Right renal pelvis (tissue), 4 donors: ENCODE measurements at places on chromosomes 13 and 19. TPM values are rescaled to one million over a fixed set of nuclear protein-coding genes. Genes with fewer than 3 reads are reported as not detected.

DNA sequence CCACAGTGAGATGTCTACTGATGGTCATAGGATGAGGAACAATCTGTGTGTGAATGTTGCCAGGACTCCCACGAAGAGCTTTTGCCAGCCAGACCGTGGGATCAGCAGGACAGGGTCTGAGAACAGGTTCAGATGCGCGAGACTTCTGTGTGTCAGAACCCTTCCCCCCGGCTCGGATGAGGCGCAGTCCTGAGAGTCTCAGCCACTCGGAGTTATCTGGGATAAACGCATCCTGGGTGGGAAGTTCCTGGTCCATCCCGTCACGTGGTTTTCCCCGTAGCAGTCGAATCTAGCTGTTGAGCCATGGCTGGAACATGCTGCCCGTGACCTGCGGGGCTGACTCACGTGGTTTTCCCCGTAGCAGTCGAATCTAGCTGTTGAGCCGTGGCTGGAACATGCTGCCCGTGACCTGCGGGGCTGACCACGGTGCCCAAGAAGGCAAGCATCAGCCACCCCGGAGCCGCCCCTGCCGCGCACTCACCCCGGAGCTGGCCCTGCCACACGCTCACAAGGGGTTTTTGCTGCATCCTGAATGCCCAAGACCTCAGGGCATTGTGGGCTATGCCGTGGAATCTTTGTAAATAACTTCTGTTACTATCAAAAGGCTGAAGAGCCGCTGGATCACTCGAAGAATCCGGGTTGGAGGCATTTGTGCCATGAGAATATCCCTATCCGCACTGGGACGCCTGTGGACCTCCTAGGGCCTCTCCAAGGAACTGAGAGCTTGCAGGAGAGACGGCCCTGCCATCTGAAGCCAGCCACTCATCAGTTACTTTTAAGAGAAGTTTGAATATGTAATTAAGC, 130.8 kb upstream of the MCF2L start:
- DNase-seq: no peak

GRCh38 chr13:107907065-107907805, 308.1 kb downstream of the LIG4 start:
- DNase-seq: no peak

The RAB3A gene
- polyA plus RNA-seq: 6.1 TPM

DNA sequence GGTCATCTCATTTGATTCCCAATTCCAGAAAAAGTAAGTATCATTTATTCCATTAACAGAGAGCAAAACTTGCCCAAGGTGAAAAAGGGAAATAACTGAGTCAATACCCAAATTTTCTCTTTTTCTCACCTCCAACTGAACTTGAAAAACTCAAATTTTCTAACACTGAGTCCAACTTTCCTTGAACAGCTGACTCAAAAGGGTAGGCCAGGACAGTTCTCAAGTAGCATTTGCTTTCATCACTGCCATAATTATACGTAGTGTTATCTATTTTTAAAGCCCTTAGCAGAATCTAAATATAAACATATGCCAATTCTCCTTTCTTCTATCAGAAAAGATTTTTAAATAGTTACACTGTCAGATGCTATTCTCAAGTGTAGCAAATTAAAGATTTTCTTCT, 3.5 kb downstream of the N4BP2L2 start:
- DNase-seq: no peak

The KPTN gene
- 12.8 TPM for polyA plus RNA-seq

DNA sequence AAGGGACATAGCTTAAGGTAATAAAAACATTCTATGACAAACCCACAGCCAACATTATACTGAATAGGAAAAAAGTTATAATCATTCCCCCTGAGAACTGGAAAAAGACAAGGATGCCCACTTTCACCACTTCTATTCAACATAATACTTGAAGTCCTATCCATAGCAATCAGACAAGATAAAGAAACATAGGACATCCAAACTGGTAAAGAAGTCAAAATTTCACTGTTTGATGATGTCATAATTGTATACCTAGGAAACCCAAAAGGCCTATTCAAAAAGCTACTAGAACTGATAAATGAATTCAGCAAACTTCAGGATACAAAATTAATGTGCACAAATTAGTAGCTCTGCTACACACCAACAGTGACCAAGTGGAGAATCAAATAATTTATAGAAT, 1590.0 kb upstream of the PCDH20 start:
- DNase-seq: no peak

DNA sequence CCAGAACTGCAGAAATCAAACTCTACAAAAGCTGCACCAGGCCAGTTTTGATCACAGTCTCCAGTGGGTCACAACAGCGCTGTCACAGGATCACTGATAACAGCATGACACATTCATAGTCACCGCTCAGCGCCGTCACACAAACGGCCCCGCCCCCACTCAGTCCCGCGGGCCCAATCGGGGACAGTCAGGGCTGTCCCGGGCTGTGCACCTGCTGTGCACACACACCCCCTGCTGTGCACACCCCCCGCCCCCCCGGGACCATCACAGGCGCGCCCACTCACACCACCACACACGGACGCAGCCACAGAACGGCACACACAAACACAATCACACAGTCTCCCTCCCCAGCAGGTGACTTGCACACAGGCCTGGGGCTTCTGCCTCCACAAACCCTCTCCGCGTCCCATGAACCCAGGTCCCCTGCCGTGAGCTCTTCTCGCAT, 435 bp upstream of the ZNF382 start:
- DNase-seq: no peak

GRCh38 chr13:33349986-33350826, 64.7 kb upstream of the STARD13 start:
- peak; percentile 41 for DNase-seq

The ZNF776 gene
- polyA plus RNA-seq: 36.6 TPM

GRCh38 chr19:17109962-17110598, 34.5 kb downstream of the MYO9B start:
- DNase-seq: no peak

DNA sequence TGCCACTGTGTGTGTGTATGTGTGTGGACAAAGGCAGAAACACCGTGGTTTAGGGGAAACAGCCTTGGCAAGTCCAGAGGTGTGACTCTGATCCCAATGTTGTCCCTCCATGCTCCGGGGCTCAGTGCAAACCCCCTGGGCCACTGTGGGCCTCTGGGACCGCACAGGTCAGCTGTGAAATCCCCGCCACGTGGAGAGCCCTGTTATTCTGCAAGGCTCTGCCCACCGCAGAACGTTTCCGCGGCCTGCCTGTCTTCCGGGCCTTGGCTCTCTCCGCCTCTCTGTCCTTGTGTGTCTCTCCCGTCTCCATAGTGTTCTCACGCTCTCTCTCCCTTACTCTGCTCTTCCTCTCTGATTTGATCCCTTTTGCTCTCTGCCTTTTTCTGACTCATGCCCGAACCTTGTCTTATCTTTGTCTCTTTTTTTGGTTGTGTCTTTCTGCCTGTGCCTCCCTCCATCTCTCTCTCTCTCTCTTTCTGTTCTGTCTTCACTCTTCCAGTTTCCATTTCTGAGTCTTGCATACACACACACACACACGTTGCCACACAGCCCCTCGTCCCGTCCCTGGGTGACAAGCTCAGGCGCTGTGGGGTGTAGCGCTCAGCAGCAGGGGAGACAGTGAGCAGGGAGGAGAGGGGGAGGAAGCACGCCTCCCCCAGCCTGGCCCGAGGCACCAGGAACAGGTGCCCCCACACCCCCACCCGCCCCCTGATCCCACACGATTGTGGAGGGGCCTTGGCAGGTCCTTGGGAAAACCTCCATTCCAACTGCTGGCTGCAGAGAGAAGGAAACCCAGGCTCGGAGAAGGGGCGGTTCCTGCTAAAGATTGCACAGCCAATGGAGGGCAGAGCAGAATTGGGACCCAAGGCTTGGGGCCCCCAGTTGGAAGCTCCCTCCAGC, 3.0 kb downstream of the TTYH1 start:
- DNase-seq: no peak

DNA sequence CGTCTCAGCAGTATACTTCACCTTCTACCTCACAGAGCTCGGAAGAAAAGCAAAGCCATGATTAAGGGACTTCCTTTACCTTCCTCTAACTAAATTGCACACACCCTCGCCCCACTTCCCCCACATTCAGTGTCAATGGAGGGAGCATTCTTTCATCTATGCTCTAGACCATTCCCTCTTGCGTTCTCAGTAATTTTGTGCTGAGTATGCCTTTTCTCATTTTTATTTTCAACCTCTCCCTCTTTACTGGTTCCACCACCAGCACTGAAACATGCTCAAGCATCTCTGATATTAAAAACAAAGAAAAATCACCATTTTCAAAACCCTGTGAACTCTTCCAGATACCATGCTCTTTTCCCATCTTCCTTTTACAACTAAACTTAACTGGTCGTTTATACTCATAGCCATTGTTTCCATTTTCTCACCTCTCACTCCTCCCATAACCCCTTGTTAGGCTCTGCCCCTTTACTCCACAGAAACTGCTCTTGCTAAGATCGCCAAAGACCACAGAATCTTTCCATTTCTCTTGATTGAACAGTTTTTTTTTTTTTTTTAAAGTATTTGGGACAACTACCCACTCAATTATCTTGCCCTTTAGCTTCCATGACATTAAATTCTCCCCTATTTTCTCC, 32.4 kb downstream of the SERPINE3 start:
- DNase-seq: no peak

The ZNF729 gene
- 0.36 TPM for polyA plus RNA-seq

DNA sequence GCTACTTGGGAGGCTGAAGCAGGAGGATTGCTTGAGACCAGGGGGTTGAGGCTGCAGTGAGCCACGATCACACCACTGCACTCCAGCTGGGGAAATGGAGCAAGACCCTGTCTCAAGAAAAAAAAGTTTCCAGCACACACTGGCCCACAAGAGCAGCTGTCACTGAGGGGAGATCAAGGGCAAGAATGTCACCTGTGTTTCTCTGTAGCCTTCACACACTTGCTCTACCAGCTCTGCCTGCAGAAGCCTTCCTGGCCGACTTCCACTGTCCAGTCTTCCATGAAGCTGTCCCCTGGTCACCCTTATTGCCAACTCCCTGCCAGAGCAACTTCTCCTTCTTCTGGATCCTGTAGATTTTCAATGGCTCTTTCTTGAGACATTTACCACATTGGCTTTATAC, 158.0 kb downstream of the KCTD15 start:
- DNase-seq: no peak

The CYP4F2 gene
- not detected for polyA plus RNA-seq

DNA sequence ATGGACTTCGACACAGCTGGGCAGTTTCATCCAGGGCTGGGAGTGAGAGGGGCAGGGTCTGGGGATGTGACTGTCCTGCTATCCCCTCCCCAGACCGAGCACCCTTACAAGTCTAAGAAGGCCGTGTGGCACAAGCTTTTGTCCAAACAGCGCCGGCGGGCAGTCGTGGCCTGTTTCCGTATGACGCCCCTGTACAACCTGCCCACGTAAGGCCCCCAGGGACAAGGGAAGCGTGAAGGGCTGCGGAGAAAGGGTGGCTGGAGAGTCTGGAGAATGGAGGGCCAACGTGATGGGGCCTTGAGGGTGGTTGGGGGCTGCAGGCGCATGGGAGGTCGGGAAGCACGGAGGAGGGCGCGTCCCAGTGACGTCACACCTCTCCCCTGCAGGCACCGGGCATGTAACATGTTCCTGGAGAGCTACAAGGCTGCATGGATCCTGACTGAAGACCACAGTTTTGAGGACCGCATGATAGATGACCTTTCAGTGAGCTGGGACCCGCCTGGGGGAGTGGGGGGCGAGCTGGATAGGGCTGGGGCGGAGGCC, 89.5 kb downstream of the MAP4K1 start:
- DNase-seq: no peak

The PLD3 gene
- polyA plus RNA-seq: 248 TPM

The FAM216B gene
- polyA plus RNA-seq: not detected

GRCh38 chr13:92612892-92613291, 613.7 kb upstream of the GPC6 start:
- no peak for DNase-seq

The GDF15 gene
- polyA plus RNA-seq: 2.8 TPM

DNA sequence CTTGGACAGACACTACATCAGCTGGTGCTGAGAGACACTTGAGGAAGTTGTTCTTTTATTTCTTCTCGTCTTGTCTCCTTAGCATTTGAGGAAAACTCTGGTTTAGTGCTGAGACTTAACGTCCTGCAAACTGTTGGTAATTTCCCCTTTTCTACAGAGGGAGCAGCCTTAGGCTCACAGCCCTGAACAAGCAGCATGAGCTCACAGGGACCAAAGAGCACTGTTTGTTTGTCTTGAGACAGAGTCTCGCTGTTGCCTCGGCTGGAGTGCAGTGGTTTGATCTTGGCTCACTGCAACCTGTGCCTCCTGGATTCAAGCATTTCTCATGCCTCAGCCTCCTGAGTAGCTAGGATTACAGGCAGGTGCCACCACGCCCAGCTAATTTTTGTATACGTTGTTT, 5.5 kb downstream of the ZNF805 start:
- no peak for DNase-seq

The IL4I1 gene
- polyA plus RNA-seq: 1.7 TPM

- no peak for DNase-seq
Measured at GRCh38 chr19:42455086-42455485, 12.3 kb upstream of the CXCL17 start.

DNA sequence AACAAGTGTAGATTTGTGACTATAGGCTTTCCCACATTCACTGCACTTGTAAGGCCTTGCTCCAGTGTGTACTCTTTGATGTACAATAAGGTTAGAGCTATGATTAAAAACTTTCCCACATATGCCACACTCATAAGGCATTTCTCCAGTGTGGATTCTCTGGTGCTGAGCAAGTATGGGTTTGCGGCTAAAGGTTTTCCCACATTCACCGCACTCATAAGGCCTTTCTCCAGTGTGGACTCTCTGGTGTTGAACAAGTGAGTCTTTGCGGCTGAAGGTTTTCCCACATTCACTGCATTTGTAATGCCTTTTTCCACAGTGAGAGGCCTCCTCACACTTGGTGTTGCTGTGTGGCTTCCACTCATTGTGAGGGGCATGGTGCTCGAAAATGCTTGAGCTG, 3.7 kb downstream of the ZNF772 start:
- DNase-seq: no peak

The CGB3 gene
- not detected for polyA plus RNA-seq

GRCh38 chr13:95704510-95704909, 27.6 kb downstream of the DNAJC3 start:
- no peak for DNase-seq

- DNase-seq: no peak
Measured at GRCh38 chr13:47433461-47434005, 536.7 kb upstream of the HTR2A start.

DNA sequence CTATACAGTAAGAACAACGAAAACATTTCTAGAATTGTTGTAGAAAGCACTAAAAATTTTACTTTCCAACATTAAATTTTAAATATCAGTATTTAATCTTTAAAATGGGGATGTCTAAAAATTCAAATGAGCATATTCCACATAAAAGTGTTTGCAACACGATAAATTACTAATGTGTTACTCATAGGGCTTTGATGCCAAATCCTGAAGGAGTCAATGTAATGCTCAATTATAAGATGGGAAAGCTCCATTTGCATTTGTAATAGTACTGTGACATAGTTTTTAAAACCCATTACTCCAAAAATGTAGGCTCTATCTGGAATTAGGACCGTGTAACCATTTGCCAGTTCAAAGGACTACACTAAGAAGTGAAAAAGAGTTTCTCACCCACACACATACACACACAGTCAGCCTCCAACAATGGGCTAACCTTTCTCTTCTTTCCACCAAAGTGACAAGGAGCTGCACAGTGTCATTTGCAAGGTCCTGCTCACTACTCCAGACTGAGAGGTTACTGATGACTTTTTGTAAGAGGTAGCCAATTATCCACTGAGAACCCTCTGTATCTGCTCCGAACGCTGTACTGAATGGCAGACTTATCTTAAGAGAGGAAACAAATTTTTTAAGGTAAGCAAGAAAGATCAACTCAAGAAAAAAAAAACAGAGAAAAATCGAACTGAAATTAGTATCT, 26.1 kb upstream of the EEF1AKMT1 start:
- no peak for DNase-seq

The FSD1 gene
- 5.7 TPM for polyA plus RNA-seq

The LTBP4 gene
- 199 TPM for polyA plus RNA-seq

The CASP14 gene
- polyA plus RNA-seq: 0.03 TPM
